ENCODE measurements at places on chromosomes 3 and 15. TPM values are rescaled to one million over a fixed set of nuclear protein-coding genes. Genes with fewer than 3 reads are reported as not detected.

Gene UBA7
- total RNA-seq = 29.5 TPM

Gene MKRN2OS
- 0.42 TPM for total RNA-seq

DNA sequence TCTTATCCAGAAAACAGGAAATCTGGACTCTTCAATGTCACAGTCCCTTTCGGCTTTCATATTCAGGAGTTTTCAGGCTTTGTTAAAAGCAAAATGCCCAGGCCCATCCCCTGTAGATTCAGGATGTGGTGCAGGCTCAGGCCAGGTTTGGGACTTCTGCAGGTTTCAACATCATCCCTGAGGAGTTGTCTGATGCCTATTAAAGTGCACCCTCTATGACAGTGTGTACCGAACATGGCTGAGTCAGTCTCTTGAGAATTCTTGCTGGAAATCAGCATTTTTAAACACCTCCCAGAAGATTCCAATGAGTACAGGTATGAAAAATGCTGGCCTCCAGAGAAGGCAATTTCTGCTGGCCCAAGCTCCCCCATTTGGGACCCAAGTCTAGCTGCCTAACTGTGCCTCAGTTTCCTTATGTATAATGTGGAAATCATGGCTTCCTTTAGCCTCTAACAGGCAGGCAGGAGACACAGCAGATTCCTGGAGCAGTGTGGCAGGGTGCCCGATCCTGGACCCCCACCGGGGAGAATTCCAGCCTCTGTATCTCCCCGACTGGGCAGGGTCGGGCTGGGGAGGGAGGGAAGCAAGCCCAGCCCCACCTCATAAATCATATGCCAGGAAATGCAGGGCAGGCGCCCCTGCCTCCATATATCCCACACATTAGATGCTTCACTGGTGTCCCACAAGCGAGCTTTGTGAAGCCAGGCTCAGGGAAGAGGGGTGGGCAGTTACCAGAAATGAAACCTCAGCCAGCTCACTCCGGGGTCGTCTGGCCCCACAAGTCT is 44.4 kb upstream of the SLC6A11 start:
- peak; percentile 29 for DNase-seq

DNA sequence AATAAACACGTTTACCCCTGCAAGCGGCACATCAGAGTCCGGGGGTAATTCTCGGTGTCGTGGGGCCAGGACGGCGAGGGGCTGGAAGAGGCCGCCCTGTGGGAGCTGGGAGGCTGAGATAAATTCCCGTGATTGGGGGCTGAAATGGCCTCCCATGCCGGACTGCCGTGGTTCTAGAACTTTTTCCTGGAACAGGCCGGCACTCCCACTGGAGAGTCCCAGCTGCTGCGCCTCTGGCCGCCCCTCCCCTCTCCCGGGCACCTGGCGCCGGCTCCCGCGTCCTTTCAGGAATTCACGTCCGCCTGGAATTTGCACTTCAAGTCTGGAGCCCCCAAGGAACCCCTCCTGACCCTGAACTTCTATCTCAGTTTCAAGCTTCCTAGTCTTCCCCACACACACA is 10.8 kb upstream of the LRRC2 start:
- no peak for DNase-seq

GRCh38 chr3:143128227-143128955 is 8.8 kb downstream of the CHST2 start:
- no peak for DNase-seq

DNA sequence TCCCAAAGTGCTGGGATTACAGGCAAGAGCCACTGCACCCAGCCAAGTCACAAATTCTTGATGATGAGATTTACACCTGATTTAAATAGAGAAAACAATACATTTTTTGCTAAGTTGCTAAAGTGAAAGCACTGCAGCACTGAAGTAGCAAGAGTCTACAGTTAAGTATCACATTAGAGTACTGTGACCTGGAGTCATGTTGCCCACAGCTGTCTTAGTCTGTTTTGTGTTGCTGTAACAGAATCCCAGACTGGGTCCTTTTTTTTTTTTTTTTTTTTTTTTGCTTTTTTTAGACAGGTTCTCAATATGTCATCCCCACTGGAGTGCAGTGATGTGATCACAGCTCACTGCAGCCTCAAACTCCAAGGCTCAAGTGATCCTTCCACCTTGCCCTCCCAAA is 23.2 kb upstream of the GNB4 start:
- no peak for DNase-seq
